ENCODE measurements at places on chromosomes 3 and 15.
A peak's percentile ranks its signal among the peaks of the same experiment; 100 is the strongest.

GRCh38 chr15:82020625-82021394 lies 25.0 kb downstream of the MEX3B start:
- DNase-seq: no peak

DNA sequence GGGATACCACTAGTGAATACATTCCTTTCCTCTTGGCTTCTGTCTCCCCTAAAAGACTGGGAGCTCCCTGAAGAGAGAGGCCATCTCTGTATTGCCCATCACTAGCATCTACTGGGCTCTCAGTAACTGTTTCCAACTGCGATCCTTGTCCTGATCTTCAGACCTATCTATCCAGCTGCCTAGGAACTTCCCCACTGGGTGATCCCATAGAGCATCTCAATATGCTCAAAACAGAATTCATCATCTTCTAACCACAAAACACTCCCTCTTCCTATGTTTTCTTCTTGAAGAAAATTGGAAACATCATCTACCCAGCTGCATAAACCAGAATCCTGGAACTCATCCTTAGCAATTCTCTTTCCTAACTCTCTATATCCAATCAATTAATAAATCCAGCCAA lies 54.6 kb downstream of the PLD1 start:
- DNase-seq: no peak

DNA sequence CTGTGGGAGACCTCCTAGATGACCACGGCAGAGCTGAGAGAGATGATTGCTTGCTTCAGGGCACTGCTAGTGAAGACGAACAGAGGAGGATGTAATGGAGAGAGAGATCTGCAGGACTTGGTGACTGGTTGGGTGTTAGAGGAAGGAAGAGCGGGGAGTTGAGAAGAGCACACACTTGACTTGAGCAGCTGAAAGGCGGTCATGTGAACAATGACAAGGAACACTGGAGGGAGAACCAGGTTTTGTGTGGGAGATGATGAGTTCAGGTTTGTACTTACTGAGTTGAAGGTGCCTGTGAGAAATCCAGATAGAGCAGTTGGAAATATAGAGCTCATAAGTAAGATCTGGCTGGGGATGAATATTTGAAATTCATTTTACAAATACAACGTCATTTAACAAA lies 40.3 kb downstream of the CDAN1 start:
- DNase-seq: no peak

- DNase-seq: no peak
Observed at GRCh38 chr15:76153241-76154197, 93.7 kb downstream of the TMEM266 start.

GRCh38 chr3:172082269-172082668 lies 42.9 kb downstream of the FNDC3B start:
- DNase-seq: peak; percentile 99

DNA sequence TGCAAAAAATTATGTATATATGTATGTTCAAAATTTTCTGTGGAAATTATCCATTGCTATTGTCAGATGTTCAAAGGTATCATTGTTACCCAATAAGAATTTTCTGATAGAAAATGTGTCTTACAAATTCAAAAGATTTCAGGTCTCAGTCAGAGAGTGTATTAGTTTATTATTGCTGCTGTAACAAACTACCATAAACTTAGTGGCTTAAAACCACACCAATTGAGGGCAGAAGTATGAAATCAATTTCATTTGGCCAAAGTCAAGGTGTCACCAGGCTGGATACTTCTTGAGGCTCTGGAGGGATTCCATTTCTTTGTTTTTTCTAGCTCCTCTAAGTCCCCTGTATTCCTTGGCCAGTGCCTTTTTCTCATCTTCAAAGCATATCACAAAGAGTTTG lies 914.4 kb upstream of the ROBO1 start:
- DNase-seq: no peak
